ENCODE measurements at places on chromosomes 2 and 18. TPM values are rescaled to one million over a fixed set of nuclear protein-coding genes. Genes with fewer than 3 reads are reported as not detected.

Gene ACKR3
- polyA plus RNA-seq, result 58.9 TPM

Gene YPEL5
- polyA plus RNA-seq, result 104 TPM

Gene ZNF513
- polyA plus RNA-seq, result 26.1 TPM

Gene TCF7L1
- polyA plus RNA-seq, result 26.2 TPM

Gene SIX3
- not detected for polyA plus RNA-seq

Gene CNDP1
- polyA plus RNA-seq, result 0.74 TPM

Gene KCNJ13
- polyA plus RNA-seq, result 43.1 TPM

Gene TBR1
- polyA plus RNA-seq, result not detected

Gene NTSR2
- not detected for polyA plus RNA-seq

Gene DES
- 60.9 TPM for polyA plus RNA-seq

Gene SLC30A3
- polyA plus RNA-seq, result not detected

DNA sequence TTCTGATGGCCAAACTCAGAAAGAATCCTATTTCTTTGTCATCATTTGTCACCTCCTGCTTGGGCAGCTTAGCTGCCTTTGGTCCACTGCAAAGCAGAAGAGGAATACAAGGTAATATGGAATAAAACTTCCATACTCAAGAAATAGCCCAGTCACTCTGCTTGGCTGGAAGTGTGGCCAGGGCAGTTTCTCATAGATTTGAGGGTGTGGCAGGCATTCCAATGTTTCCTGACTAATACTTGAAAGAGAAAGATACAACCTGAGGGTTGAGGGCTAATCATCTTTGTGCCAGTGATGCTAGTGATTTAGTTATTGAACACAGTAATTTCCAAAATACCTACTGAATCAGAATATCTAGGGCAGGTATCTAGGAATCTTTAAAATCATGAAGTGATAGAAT is 83.1 kb downstream of the FAM161A start:
- no peak for DNase-seq

DNA sequence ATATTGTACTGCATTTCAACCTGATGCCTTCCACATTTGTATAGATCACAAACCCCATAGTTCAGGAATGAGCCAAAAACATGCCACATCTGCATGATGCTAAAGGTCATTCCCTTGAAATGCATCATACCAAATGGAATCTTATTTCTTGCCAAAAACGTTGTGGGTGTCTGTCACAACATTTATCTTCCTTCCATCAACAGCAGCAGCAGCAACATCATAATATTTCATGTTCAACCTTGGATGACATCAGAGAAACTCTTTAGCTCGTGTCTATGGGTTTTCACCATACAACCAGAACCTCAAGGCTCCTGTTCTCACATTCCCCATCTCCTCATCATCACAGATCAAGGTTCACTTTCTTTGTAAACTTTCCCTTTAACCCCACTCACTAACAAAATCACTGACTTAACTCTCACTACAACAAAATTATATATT is 221.3 kb upstream of the CTAGE1 start:
- no peak for DNase-seq

GRCh38 chr2:218285604-218286003 is 6.7 kb downstream of the TMBIM1 start:
- no peak for DNase-seq

- DNase-seq, result no peak
These were observed 396.0 kb downstream of the ERBB4 start for GRCh38 chr2:212142631-212143030.

GRCh38 chr2:179050755-179051154 is 818 bp upstream of the CCDC141 start:
- DNase-seq, result no peak

DNA sequence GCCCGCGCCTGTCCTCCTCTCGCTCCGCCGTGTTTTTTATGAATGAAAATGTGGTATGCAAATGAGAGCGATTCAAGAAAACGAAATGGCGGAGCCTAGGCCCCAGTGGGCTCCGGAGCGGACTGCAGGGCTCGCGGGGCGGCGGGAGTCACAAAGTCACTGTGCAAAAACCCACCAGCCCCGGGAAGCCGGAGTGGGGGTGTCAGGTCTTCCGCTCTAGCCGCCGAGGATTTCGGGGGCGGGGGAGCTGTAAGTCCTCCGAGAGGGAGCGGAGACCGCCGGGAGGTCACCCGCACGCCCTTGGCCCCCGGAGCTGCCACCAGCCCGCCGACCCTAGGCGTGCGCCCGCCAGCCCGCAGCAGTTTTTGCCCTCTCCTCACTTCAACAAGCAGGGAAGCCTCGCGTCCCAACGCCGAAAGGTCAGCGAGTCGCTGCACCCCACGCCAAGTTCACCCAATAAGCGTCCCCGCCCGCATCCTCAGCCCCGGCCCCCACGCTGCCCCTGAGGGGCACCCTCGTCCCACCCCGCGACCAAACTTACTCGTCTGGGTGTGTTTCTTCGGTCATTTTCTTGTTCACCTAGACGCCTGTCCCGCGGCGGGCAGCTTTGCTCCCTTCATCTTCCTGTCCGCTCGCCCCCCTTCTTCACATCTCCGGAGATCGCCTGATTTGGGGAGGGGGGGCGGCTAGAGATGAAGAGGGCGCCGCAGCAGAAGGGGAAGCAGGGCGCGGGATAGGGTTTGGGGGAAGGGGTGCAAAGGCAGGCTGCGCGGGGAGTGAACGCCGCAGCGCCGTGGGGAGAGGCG is 775 bp downstream of the SPRED2 start:
- DNase-seq, result peak; percentile 68

DNA sequence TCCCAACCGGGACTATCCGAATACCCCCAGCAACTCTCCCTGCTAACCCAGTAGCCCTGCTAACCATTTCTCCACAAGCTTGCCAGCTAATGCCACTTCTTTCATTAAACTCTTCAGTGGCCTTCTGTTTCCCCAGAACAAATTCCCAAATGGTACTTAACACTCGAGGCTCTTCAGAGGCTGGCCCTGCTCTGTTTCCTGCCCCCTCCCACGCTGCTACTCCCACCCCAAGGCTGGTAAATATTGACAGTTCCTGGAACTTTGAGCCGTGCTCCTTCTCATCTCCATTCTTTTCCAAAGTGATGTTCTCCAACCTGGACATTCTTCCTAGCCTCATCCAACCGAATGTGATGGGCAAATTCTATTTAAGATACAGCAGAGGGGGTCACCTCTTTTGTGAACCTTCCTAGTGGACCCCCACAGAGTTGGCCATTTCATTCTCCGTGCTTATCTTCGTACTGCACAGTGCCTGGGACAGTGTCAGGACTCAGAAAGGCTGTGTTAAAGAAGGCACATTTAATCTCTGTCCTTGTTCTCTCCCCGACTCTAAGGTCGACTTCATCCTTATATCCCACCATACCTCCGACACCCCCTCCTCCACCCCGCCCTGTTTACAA is 3.2 kb upstream of the KIDINS220 start:
- DNase-seq, result no peak

GRCh38 chr2:139438478-139438877 is 658.3 kb upstream of the NXPH2 start:
- DNase-seq, result no peak

DNA sequence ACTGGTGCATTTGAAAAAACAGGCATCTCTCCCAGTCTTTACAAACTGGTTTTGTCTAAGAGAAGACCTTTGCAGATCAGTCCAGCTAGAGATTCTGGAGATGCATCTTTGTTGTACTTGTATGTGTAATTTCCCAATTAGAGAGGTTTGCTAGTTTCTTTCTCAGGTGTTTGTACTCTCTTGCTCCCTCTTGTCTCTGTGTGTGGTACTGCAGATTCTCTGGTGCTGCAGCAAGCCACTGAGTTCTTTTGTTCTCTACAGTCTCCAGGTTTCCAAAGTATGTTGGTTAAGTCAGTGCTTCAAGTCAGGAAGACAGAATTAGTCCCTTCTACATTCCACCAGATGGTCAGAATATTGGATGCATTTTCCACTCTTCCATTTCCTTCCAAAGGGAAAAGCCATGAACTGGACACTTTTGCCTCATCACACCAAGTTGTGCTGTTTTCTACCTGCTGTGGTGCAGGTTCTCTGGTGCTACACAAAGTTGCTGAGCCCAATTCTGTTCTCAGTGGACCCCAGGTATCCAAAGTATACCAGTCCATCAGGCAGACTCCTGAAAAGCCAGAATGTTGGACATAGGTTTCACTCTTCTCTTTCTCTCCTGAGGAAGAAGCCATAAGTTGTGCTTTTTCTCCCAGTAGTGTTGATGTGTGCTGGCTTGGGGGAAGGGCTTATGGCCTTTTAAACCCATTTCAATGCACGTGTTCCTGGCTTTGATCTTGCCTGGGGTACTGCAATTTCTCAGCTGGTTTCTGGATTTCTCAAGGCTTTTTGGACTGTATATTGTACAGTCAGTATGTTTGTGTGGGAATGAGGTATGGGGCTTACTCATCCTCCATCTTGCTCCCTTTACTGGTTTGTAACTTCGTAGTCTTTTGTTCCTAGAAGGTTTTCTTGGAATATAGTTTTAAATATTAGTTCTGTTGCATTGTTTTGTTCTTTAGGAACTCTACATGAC is 29.8 kb downstream of the EPC2 start:
- peak; percentile 18 for DNase-seq

- no peak for DNase-seq
These were observed 121.2 kb downstream of the SATB2 start for GRCh38 chr2:199336546-199336945.

DNA sequence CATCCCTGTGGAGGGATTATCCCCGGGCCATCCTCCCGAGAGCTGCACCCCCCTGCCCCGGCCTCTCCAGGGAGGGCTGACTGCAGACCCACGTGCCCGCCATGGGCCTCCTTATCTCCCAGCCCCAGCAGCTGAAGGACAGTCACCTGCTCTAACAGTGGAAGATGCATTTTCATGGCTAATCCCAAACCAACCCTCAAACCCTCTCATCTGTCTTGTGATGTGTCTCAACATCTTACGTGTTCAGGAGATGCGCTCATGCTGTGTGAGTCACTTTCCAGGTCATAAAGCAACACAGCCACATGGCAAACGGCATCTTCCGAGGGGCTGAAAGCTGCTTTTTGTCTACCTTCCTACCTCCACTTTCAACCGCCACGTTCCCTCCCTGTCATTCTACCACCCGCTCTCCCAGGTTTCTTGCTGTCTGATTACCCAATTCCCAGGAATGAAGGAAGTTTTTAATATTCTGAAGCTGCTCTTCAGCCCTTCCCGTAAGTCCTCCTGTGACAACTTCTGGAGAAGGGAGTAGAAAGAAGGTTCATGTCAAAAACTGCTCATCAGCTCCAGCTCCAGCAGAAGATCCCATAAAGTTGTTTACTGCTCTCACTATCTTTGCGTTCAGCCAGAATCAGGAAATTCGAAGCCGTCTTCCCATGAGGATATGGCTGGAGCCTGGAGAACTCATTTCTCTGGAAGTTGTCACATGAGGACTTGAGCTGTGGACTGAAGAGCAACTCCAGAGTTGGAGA is 54.5 kb downstream of the MBP start:
- DNase-seq, result no peak

DNA sequence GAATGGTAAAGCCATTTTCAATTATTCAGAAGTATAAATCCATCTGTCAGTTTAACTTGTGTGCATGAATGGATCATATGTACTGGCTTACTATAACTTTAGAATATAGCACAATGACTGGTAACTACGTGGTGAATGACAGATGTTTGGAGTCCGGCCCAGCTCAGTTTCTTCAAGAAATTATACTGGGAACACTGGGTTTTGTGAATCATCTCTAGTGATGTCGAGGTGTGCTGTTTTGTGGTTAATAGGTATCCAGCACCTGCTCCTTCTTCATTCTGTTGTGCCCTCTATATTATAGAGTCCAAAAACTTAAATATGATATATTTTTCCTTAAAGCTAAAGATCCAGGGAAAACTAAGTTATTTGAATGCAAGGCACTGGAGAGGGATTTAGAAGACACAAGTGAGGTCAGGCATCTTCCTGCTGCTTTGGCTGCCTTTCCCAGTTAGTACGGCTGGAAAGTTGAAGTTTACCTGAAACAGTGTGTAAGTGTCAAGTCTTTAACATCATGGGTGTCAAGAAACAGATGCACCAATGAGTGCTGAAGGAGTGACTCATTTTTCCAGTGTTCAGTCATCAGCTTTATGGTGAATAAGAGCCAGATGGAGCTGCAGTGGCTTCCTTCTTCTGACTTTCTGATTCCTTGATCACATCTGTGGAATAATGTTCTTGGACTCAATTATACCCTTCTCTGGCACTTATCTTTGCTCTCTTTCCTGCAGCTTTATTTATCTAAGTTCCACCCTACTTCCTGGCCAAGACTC is 1079.5 kb upstream of the CELF4 start:
- DNase-seq, result no peak

- no peak for DNase-seq
These were observed 288.9 kb upstream of the EPAS1 start for GRCh38 chr2:46008091-46008870.

DNA sequence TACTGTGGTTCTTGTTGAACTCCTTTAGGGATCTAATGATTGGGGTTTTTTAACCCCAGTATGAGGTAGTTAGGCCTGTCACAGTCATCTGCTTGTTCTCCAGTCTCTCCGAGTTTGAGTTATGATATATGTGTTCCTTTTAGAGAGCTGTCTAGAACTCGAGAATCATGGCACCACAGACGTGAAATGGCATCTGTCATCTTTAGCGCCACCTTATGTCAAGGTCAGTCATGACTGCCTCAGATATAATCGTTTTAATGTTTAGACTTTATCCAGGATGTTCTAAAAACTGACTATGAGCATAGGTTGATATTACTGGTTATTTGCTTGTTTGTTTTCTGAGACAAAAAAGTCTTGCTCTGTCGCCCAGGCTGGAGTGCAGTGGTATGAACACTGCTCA is 112.2 kb downstream of the CEP192 start:
- no peak for DNase-seq

DNA sequence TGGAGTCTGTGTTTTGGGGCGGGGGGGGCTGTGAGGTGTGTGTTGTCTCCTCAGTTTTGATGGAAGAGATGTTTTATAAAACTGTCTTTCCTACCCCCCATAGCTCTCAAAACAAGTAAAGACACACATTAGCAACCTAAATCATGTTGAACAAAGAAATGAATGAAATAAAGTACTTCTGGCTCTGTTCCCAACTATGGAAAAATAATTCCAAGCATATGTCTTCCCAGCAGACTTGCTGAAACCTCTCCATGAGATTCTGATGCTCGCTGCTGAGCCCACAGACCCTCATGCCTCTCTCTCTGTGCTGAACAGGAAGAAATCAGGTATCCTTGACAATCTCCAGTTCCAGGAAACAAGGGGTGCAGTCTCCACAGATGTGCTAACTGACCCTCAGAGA is 226.7 kb upstream of the KLHL29 start:
- DNase-seq, result no peak

- DNase-seq, result no peak
These were observed 73.6 kb upstream of the RGPD5 start for GRCh38 chr2:109720380-109721106.
